ENCODE measurements at places on chromosomes 16 and 17. TPM values are rescaled to one million over a fixed set of nuclear protein-coding genes. Genes with fewer than 3 reads are reported as not detected.

DNA sequence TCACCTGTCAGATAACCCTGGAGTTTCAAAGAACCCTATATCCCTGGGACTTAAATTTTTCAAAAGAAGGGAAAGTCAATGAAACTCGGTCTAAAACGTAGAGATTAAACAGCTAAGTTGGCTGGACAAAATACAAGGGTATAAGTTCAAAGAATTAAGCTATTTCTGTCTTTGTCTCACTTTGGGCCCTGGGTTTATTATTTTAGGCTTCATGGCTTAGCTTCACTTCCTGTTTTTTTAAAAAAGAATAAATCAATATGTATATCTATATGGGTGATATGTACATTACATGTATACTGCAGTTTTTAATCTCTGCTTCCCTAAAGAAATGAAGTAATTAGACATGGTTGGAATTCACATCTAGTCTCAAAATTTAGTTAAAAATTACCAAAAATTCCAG, 132.3 kb downstream of the TRIM37 start:
- DNase-seq = no peak
- no peaks in the 10 kb centered on the region for H3K4me1 ChIP-seq
- H3K36me3 ChIP-seq = no peaks in the 10 kb centered on the region
- H3K4me3 ChIP-seq = no peak overlapping the region
- H3K27ac ChIP-seq = no peak overlapping the region
- H3K27me3 ChIP-seq = no peaks in the 10 kb centered on the region

DNA sequence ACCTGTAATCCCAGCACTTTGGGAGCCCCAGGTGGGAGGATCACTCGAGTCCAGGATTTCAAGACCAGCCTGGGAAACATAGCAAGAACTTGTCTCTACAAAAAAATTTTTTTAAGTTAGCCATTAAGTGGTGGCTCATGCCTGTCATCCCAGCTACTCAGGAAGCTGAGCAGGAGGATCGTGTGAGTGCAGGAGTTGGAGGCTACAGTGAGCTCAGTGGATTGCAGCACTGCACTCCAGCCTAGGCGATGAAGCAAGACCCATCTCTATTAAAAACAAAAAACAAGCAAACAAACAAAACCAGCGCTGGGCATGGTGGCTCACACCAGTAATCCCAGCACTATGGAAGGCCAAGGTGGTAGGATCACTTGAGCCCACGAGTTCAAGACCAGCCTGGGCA, 38.0 kb downstream of the HEATR3 start:
- no peak overlapping the region for H3K27ac ChIP-seq
- H3K4me1 ChIP-seq = no peaks in the 10 kb centered on the region
- peaks cover 20% of the 10 kb centered on the region for H3K36me3 ChIP-seq
- DNase-seq = no peak
- H3K27me3 ChIP-seq = no peaks in the 10 kb centered on the region

DNA sequence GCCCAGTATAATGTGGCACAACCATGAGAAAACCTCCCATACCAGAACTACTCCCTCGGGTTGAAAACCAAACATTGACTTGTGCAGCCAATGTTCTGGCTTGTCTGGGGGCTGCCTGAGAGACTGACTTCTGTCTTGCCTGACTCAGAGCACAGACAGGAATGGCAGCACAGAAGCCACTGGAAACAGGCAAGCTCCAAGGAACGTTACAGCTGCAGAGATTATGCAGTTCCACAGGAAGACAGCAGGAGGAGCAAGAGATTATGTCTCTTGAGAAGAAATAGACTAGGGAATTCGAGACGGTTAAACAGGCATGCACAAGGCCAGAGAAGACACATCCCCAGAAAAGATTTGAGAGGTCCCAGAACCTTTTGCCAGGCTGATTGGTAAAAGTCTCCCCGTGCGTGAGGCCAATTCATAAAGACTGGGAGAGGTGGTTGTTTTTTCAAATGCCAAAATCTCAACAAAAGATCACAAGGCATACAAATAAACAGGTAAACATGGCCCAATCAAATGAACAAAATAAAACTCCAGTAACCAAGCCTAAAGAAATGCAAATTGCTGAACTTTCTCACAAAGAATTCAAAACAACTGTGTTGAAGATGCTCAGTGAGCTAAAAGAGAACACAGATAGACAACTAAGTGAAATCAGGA, 90.6 kb upstream of the CDH5 start:
- peaks cover under 1% of the 10 kb centered on the region for H3K4me1 ChIP-seq
- H3K4me3 ChIP-seq = no peak overlapping the region
- H3K27me3 ChIP-seq = peaks cover 7% of the 10 kb centered on the region
- DNase-seq = no peak
- no peaks in the 10 kb centered on the region for H3K36me3 ChIP-seq

- no peaks in the 10 kb centered on the region for H3K36me3 ChIP-seq
- no peak overlapping the region for H3K27ac ChIP-seq
- H3K4me1 ChIP-seq = peaks cover 9% of the 10 kb centered on the region
- no peak overlapping the region for H3K4me3 ChIP-seq
Observed at GRCh38 chr16:56675685-56676210, 6.1 kb downstream of the MT1H start.

GRCh38 chr16:50204453-50205108, 51.5 kb downstream of the TENT4B start:
- no peak for DNase-seq
- H3K27ac ChIP-seq = no peak overlapping the region
- H3K27me3 ChIP-seq = no peaks in the 10 kb centered on the region
- no peak overlapping the region for H3K4me3 ChIP-seq

DNA sequence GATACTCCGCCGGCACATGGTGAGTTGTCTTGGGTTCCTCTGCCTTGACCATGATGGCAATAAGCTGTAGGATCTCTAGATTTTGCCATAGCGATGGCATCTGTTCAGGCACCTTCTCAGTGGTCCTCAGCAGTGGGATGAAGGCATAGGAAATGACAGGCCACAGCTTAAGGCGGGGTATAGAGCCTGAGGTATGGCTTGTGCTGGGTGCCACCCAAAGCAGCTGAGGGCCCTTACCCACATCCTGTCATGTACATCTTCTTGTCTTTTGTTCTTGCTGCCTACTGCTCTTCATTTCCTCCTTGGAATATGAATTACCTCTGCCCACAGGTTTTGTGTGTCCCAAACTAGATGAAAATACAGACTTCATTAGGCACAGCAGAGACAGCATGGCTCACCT, 29.5 kb downstream of the KAT7 start:
- H3K4me1 ChIP-seq = peaks cover 3% of the 10 kb centered on the region
- no peak overlapping the region for H3K4me3 ChIP-seq
- no peak for DNase-seq
- peaks cover 34% of the 10 kb centered on the region for H3K36me3 ChIP-seq
- no peaks in the 10 kb centered on the region for H3K27me3 ChIP-seq
- no peak overlapping the region for H3K27ac ChIP-seq

GRCh38 chr16:54923055-54923473, 7.6 kb upstream of the IRX5 start:
- no peak for DNase-seq
- no peaks in the 10 kb centered on the region for H3K4me1 ChIP-seq
- no peak overlapping the region for H3K4me3 ChIP-seq
- no peak overlapping the region for H3K27ac ChIP-seq
- no peaks in the 10 kb centered on the region for H3K36me3 ChIP-seq

- H3K4me3 ChIP-seq = no peak overlapping the region
- no peak overlapping the region for H3K27ac ChIP-seq
- DNase-seq = no peak
- no peaks in the 10 kb centered on the region for H3K4me1 ChIP-seq
- H3K27me3 ChIP-seq = no peaks in the 10 kb centered on the region
- no peaks in the 10 kb centered on the region for H3K36me3 ChIP-seq
Observed at GRCh38 chr16:55988013-55988412, 112.8 kb upstream of the CES5A start.

Gene KCNH6
- 1.2 TPM for total RNA-seq

Gene C1QL1
- 20.4 TPM for total RNA-seq

Gene FAM20A
- 13.1 TPM for total RNA-seq

Gene HIC1
- 11.9 TPM for total RNA-seq

Gene CDR2L
- 7.3 TPM for total RNA-seq

Gene CALB2
- 42.2 TPM for total RNA-seq

Gene PHOSPHO1
- 5.6 TPM for total RNA-seq

Gene GAST
- total RNA-seq = not detected
